ENCODE measurements at places on chromosomes 4 and X.

- no peak for DNase-seq
Measured at GRCh38 chr4:106738121-106738520, 298.0 kb downstream of the DKK2 start.

GRCh38 chr4:117093571-117093970 lies 8.2 kb upstream of the TRAM1L1 start:
- no peak for DNase-seq

- DNase-seq: no peak
Measured at GRCh38 chrX:47482065-47482511, 934 bp downstream of the ZNF41 start.

DNA sequence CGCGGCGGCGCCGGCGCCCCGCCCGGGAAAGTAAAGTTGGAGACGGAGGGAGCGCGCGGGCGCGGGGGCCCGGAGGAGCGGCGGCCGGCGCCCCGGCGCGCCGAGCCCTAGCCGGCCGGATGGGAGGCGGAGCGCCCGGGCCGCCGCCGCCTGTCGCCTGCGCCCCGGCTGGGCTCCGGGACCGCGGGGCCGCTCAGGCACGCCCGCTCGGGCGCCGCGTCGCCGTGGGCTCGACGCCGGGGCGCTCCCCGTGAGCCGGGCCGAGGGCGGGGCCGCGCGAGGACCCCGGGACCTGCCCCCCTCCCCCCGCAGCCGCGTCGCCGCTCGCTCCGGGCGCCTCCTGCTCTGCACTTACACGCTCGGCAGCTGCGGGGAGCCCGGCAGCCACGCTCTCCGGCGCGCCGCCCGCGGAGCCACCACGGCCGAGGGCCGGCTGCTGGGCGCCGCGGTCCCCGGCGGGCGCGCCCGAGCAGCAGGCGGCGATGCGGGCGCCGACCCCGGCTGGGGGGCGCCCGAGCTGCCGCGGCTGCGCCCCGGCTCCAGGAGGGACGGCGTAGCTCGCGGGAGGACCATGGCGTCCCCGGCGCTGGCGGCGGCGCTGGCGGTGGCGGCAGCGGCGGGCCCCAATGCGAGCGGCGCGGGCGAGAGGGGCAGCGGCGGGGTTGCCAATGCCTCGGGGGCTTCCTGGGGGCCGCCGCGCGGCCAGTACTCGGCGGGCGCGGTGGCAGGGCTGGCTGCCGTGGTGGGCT lies at the start of gene ADRA2C:
ADRA2C (plus strand) TSS at position 350 of the 749 bp plus-strand sequence; CDS start at position 572, 222 bp downstream.
- DNase-seq: no peak

- DNase-seq: no peak
Measured at GRCh38 chr4:54714631-54715030, 56.9 kb downstream of the KIT start.

DNA sequence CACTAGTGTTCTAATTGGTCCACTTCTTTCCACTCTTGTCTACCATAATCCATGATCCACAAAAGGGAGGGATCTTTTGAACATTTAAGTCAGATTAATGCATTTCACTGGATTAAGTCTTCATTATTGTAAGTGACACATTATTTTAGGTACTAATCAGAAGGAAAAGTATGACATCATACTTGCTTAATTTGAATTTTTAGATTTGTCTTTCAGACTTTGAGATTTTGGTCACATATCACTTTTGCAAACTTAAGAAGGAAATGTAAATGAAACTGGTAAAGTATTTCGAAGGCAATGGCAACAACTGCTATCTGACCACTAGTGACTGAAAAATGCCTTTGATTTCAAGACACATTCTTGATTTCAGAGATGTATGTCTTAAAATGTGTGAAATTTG lies 5.2 kb downstream of the MMRN1 start:
- no peak for DNase-seq

DNA sequence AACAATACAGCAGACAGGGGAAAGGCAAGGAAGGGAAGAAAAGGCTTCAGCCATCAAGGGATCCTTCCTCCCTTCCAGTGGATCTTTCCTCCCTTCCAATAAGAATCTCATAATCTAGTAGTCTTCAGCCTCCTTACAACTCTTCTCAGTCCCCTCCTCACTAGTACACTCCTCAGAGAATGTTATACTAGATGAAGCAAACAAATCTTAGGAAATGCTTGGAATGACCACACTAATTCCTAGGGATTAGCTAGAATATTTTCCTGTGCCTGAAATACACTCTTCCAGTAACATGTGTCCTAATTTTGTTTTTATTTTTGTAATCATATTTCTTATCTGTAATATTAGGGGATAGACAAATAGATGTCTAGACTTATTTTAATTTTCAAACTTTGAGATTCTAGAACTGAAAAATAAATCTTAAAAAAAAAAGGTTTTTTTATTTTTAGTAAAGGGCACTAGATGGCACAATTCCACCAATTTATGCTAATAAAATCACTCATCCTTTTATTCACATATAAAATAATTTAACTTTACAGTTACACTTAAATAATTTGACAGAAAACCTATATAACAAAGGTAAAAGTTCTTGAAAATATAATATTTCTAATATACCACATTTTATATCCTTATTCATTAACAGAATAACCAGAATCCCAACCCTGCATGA lies 7.0 kb upstream of the STPG2 start:
- no peak for DNase-seq

GRCh38 chrX:107729558-107730297 lies 45.9 kb downstream of the TSC22D3 start:
- DNase-seq: no peak

- no peak for DNase-seq
Measured at GRCh38 chrX:141402897-141403610, 160.7 kb upstream of the SPANXC start.

- DNase-seq: no peak
Measured at GRCh38 chrX:40734971-40735324, 394 bp downstream of the MED14 start.

DNA sequence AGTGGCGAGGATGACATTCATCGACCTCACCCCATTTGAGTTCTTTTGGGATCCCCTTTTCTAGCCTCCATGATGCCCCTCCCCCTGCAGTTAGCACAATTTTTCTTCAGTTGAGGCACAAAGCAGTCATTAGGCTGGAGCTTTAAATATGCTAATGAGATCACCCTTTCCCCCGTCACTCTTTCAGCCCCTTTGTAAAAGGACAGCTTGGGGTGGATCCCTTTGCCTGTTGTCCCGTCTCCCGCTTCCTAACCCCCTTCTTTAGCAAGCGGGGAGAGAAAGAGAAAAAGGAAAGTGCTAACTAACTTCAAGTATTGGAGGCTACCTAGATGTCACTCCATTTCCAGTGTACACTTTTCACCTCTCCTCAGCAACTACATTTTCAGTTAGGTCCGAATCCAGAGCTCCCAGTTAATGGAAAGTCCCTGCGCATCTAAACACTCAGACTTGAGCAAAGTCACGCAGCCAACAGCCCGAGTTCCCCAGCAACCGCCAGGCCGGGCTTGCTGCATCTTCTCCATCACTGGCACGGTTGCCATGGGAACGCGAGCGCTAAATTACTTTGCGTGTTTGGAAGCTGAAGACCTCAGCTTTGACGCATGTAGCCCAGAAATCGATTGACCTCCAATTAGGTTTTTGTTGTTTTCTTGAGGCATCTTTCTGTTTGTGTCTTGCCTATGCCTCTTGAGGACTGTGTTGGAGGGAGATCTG lies 76.8 kb downstream of the RTL5 start:
- no peak for DNase-seq

GRCh38 chrX:55161581-55161980 lies 58.6 kb upstream of the PAGE5 start:
- no peak for DNase-seq

GRCh38 chrX:119235051-119235511 lies 1.0 kb upstream of the PGRMC1 start:
- no peak for DNase-seq

- DNase-seq: no peak
Measured at GRCh38 chr4:185693548-185694215, 118.3 kb downstream of the SORBS2 start.

GRCh38 chr4:4270529-4270928 lies 19.4 kb downstream of the LYAR start:
- DNase-seq: no peak

DNA sequence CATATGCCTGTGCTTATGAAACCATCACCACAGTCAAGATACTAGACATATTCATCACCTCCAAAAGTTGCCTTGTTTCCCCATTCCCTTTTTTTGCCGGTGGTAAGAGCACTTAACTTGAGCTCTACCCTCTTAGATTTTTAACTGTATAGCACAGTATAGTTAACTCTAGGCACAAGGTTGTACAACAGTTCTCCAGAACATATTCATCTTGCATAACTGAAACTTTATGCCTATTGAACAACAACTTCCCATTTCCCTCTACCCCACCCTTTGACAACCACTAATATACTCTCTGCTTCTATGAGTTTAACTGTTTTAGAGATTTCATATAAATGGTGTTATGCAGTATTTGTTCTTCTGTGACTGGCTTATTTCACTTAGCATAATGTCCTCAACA lies 119.3 kb downstream of the ASB9 start:
- DNase-seq: no peak

DNA sequence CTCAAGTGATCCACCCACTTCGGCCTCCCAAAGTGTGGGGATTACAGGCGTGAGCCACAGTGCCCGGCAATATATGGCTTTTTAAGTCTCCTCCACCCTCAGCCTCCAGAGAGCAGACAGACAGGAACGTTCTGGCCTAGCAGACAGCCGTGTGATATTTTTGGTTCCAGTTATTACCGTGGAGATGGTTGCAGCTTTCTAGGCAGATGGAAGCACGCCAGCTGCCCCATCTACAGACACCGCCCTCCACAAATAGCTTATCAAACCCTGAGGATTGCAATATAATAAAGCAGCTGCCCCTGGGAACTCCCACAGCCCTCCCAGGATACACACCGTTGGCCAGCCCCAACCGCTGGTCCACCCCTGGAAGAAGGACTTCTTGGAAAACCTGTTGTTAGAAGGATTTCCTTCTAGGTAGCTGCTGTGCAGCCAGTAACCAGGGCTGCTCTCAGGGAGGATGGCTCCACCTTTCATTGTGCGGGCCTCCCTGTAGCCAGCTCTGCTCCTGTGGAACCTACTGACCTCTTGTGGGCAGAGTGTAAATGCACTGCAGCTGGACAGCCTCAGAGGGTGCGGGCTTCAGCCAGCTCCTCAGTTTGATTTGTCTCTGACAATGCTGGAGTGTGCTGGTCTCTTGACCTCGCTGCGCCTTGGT lies 44.0 kb downstream of the SLC25A5 start:
- no peak for DNase-seq

DNA sequence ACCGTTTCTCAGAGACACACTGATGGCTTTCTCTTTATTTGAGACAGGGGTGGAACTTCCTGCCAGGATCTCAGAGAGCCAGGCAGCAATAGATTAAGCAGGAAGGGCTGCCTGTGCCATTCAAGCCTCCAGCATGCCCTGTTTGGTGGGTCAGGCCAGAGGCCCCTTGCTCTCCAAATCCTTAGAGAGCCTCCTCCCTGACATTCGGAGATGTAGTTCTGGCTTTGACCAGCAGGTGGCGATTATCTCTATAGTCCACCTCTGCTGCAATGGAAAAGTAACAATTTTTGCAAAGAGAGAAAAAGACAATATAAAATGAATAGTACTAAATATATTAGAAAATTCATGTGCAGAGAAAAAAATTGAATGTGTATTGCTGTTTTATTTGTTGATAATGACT lies 93.9 kb downstream of the NXF2B start:
- peak; percentile 68 for DNase-seq

GRCh38 chr4:39931441-39931901 lies 46.2 kb downstream of the PDS5A start:
- no peak for DNase-seq

DNA sequence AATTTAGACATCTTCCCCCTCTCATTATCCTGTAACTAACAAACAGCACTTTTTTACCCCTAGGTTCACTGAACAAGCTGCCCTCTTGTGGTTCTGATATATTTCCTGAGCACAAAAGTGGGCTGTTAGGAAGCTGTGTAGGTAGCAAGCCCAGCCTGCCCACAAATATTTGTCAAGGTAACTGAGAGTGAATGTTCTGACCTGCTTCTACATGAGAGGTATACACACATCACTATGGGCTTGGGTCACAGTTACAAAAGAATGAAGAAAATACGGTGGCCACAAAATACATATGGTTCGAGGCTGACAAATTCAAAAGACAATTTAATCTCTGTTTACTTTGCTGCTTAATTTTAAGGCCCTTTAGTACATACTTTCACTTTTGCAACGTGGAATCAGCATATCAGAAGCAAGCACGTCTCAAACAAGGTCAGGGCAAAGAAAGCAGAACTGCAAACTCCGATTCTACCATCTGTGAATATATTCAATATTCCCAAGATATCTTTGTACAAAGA lies 78.7 kb downstream of the RBM47 start:
- no peak for DNase-seq

GRCh38 chr4:106893903-106894302 lies 142.2 kb downstream of the DKK2 start:
- DNase-seq: no peak

- no peak for DNase-seq
Measured at GRCh38 chrX:102739657-102740056, 19.1 kb downstream of the GPRASP3 start.

GRCh38 chr4:164771088-164771487 lies 17.2 kb downstream of the SMIM31 start:
- no peak for DNase-seq

GRCh38 chr4:21710179-21710835 lies 238.3 kb downstream of the KCNIP4 start:
- DNase-seq: no peak

DNA sequence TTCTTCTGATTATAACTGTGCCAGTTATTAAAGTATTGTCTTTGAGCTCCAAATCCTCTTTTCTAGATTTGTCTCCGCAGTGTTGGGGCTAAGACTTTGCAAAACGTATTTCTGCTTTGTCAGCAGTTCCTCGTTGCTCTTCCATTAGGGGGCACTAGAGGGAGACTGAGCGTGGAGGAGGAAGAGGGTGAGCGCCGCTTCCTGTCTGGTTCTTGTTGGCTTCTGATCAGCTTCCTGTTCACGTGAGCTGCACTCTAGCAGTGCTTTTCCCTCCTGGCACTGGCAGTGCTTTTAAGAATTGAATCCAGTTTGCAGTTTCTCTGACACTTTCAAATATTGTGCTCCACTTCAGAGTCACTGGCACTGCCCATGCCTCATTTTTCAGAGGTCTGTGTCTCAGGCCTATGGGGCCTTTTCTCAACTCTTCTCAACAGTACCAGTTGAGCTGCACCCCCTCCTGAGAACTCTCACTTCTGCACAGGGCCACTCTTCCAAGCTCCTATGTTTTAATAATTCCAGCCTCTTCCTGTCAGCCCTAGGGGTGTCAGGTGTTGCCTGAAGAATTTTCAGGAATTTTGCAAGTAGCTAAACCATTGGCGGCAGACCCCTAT lies 54.4 kb upstream of the LCORL start:
- DNase-seq: no peak

- no peak for DNase-seq
Measured at GRCh38 chrX:40314070-40314469, 216.3 kb upstream of the BCOR start.

DNA sequence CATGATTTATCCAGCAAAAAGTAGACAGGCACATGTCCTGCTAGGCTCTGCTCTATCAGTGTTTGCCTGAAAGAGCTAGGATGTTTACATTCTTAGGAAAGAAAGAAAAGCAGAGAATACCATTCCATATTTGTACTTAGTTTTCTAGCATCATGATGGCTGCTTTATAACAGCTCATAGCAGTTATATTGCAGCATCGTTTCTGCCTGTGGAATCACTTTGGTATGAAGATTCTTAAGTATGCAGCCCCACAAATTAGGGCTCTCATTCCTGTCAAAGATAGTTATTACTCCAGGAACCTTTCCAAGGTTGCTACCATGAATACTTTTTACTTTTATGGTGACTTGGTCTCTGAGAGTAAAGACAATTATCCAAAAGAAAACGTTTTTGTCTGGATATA lies 119.0 kb upstream of the MYOZ2 start:
- DNase-seq: no peak

All from type B pancreatic cell (in vitro differentiated cells).